ELF-1 (cell line): ENCODE measurements at places on chromosomes 2 and 18.

GRCh38 chr18:79402209-79402576 is 6.5 kb downstream of the NFATC1 start:
- DNase-seq, result no peak

- no peak for DNase-seq
These were observed 316.2 kb upstream of the REV1 start for GRCh38 chr2:99805930-99806476.

DNA sequence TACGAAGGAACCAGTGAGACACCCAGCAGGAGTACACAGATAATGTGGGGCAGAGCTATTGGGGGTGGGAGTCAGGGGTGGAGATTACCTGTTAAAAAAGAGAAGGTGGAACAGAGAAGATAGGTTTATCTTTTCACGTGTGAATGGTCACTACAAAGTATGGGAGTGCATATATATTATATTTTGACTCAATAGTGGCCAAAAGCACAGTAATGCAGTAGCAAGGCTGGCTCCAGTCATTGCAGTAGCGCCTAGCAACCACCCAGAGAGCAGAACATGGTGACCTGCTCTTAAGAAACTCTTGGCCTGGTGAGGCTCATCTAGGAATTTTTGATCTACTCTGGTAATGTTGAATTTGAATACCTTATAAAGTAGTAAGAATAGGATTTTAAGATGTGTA is 1.0 kb downstream of the IMPACT start:
- no peak for DNase-seq

DNA sequence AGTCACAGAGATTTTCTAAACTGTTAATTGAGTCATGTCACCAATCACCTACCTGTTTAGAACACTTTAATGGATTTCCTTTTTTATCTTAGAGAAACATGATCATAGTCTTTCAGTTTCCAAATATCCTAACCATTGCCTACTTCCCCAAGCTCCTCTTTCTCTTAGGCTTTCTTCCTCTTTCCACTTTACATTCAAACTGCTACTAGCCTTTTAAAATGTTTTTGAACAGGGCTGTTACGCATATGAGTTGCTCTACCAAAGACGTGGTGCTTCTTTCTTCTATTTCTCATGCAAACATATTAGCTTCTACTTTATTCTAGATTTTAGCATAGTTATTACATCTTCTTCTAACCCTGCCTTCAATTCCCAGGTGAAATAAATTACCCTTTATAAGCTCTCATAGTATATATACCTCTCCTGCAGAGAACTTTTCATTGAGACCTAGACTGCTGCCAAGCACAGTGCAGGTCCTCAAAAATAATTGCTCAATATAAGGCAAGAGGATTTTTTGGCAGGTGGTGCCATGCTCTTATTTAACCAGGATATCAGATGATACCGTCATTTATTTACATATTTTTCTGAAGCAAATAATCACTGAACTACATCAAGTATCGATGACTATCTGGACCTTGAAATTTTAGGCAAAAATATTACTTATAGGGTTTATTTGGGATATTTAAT is 937.1 kb downstream of the TSN start:
- no peak for DNase-seq

DNA sequence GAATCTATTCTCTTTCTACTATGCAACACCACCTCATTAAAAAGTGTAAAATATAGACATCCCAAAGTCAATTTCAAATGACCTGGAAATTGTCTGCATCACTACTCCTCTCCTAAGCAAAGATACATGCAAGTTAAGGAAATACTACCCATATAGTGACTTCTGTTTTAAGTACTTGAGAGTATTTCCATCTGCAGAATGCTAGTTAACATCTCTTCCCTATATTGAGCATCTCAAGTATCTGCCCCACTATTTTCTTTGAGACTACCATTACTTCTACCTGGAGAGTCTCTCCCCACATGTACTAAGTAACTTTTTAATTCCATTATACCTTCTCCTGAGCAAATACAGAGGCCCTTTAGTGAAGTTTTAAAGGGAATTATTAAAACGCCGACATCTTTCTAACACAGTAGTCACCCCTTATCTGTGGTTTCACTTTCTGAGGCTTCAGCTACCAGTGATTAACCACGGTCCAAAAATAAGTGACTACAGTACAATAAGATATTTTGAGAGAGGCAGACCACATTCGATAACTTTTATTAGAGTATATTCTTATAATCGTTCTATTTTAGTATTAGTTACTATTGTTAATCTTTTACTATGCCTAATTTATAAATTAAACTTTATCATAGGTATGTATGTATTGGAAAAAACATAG is 21.8 kb downstream of the CWC22 start:
- DNase-seq, result no peak

GRCh38 chr2:99680946-99681345 is 191.1 kb upstream of the REV1 start:
- no peak for DNase-seq

DNA sequence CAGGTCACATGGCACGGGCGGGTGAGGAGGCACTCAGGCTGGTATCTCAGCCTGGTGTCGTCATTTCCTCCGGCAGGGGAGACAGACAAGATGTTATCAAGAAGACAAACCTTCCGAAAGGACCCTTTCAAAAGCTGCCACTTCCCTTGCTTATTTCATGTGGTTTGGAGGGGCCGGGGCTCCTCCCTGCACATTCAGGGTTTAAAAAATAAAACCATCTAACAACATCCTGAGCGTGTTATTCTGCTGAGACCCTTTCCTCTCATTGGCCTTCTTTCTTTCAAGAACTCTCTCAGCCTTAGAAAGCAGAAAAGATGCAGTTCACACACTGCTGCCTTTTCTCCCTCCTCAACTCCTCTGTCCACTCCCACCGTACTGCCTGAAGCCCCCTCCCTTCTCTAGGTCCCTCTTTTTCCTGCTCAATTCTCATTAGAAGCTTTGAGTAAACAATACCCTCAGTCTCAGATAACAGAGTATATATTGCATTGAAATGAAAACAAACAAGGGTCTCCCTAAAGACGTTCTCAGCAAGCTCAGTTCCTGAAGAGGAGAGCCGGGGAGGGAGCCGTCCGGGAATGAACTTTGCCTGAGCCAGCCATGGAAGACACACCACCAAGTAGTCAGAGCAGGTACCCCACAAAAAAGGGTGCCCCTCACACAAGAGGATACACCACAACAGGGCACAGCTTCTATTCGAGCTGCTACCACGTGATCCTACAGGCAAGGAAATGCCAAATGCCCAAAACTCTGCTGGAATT is 9.7 kb downstream of the SMAD7 start:
- DNase-seq, result peak; percentile 61

DNA sequence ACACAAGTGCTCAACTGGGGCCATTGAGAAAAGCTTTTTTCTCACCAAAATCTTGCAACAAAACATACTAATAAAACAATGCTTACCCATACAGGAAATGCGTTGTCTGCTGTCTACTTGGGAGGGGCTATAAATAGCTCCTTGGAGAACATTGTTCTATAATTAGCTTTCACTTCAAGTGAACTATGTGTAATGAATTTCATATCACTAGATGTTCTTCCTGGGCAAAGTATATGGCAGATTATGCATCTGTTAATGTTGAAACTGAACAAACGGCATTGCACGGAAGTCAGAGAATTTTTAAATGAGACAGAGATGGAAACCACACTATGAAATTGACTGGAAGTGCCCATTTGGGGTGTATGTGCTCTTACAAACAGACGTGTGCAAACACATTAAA is 6.4 kb upstream of the NPAS2 start:
- DNase-seq, result no peak

DNA sequence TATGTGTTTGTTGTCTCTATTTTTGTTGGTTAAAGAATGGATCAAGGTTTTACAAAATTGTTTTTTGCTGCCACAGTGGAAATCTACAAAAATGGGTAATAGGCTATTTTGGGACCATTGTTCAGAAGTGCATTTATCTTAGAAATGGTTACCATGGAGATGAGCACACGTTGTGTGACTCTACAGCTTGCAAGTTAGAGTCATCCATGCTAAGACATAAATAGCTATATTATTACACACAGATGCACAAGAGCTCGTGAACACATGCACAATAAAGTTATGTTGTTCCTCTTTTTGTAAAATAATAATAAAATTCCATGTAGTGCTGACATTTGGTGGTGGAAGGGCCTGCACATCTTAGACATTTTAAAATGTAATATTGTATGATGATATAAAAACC is 15.5 kb upstream of the DUSP19 start:
- DNase-seq, result no peak

- no peak for DNase-seq
These were observed 104.9 kb downstream of the RBMS1 start for GRCh38 chr2:160388464-160389263.

DNA sequence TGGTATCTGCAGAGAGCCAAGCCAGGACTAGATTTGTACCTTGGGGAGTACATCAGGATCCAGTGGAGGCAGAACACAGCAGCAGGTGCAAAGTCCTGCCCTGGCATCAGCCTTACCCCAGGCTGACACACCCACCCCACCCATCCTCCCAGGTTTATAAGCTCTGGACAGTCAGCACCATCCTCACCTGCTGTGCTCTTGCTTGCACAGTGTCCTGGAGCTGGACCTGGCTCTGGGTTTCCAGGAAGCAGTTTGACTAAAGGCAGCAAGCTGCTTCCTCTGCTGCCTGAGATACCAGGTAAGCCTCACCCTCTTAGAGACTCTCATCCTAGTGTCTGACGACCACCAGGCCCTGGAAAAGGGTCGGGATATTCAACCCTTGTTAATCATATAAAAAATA is at the start of gene SULT1C3:
SULT1C3 (plus strand) TSS at position 183 of the 400 bp plus-strand sequence. CDS start 7,227 bp downstream, outside the sequence.
- DNase-seq, result no peak

DNA sequence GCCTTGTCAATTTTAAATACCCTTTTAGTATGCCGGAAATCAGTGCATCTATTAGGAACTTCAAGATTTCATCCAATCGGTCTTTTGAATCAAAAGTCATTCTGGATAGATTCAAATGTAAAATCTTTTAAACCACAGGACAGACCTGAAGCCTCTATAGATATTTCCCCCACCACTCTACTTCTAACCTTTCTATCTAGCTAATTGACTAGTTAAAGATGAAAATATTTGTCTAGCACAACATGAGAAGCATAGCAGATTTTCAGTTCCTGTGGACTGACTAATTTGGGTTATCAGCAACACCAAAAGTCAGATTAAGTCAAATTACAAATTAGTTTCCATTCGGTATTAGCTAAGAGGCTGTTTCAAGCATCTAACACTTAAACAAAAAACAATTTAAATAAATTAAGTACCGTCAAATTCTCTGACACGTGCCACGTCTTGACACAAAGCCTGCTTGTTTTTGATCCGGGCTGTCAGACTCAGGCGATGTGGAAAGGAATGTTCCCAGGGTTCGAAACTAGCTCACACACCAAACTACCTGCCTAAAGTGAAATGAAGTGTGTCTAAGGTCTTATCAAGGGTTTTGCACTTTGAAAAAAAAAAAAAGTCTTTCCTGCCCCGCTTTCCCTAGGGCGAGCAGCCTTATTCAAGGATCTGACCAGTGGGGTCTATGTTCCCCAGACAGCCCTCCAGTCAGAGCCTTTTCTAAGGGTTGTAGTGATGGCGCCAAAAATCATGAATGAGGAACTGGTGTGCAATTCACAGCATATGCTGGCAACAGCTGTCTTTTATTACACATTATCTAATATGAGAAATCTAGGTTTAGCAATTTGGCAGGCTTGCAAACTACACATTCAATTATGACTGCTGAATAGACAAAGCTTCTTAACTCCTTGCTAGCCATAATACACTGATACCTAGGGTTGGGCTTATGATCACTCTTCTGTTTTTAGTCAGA is 4.7 kb downstream of the CYTIP start:
- no peak for DNase-seq

DNA sequence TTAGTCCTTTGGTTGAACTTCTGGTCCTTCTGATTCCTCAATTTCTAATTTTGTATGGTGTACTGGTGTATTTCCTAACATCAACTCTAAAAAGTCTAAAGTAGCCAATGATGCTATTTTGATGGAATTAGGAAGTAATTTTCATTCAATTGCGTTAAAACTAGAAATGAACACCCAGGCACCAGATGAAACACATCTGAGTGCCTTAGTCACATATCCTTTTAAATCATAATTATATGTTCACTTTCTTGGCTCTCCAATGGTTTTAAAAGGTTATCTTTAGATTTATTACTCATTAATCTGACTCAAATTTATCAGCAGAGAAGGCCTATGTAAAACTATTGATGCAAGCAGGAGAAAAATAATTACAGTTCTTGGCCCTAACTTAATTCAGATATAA is 119.7 kb downstream of the GAREM1 start:
- no peak for DNase-seq

DNA sequence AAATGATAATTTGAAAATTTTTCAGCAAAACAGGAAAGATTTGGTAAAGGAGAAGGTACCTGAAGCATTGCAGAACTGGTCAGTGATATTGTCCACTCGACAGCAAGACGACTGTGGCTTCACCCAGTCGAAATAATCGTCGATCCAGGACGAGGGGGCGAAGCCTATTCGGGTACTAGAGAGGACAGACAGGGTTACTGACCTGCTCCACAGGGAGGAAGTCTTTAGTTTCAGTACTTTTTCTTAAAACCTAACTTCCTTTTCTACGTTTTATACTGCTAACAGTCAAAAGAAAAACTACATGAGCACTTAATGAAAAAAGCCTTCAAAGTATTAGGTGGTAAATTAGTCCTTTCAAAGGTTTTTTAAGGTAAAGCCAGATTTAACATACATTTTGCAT is 36.0 kb downstream of the RMC1 start:
- DNase-seq, result no peak

DNA sequence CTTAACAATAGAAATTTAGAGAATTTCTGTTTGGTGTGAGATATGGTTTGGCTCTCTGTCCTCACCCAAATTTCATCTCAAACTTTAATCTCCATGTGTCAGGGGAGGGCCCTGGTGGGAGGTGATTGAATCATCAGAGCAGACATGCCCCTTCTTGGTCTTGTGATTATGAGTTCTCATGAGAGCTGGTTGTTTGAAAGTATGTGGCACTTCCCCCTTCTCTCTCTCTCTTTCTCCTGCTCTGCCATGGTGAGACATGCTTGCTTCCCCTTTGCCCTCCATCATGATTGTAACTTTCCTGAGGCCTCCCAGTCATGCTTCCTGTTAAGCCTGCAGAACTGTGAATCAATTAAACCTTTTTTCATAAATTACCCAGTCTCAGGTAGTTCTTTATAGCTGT is 524.7 kb upstream of the ACVR2A start:
- no peak for DNase-seq

GRCh38 chr2:189267491-189267890 is 87.9 kb upstream of the COL5A2 start:
- DNase-seq, result no peak
